Tracheal epithelial cell (primary cell): ENCODE measurements at places on chromosomes 2 and 18. TPM values are rescaled to one million over a fixed set of nuclear protein-coding genes. Genes with fewer than 3 reads are reported as not detected.

Gene IGFBP5
- 0.43 and 3.4 TPM in 2 replicates for total RNA-seq

Gene ARL6IP6
- 38.2 and 52.1 TPM in 2 replicates for total RNA-seq

Gene VWC2L
- total RNA-seq = not detected in 2 replicates

Gene MPP4
- not detected in 2 replicates for total RNA-seq

Gene NPHP1
- 1.2 and 3.4 TPM in 2 replicates for total RNA-seq

Gene ST6GAL2
- under 0.01 TPM in 1 of 2 replicates, not detected in the other for total RNA-seq

Gene KCNG2
- total RNA-seq = not detected in 2 replicates

Gene ID2
- 4.8 and 8.3 TPM in 2 replicates for total RNA-seq

Gene GPR75
- total RNA-seq = 0.96 and 1.1 TPM in 2 replicates

Gene ATP5MC3
- total RNA-seq = 87.0 and 104 TPM in 2 replicates

Gene HOXD13
- not detected in 2 replicates for total RNA-seq

Gene MAPRE3
- total RNA-seq = 1.7 and 2.4 TPM in 2 replicates
